ENCODE measurements at places on chromosomes 11 and 22.
A peak's percentile ranks its signal among the peaks of the same experiment; 100 is the strongest.

DNA sequence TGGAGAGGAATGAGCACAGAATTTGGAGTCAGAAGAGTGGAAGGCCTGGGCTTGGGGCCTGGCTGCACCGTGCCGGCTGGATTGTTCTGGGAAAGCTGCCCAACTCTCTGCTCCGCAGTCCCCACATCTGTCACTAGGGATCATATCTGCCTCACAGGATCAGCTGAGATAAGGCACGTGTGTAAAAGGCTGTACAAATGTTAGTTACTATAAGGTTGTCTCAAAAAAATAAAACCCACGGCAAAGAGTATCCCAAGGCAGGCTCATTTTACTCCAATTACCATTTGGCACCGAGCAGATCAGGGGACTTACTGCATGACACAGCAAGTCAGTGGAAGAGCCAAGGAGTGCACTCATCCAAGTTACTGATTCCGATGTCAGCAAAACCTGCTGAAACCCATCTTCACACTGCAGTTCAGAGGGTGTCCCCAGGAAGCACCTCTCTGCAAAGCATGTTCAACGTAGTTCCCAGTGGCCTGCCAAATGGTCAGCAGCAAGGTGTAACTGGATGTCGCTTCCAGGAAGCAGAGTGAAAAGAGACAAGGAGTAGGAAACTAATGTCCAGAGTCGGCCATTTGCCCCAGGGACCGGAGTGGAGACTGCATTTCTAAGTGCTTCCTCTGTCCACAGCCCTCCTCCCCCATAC, 18.1 kb upstream of the MRTFA start:
- DNase-seq, result peak; percentile 65

- no peak for DNase-seq
These were observed 1075.0 kb downstream of the BRD1 start for GRCh38 chr22:48752451-48753380.

DNA sequence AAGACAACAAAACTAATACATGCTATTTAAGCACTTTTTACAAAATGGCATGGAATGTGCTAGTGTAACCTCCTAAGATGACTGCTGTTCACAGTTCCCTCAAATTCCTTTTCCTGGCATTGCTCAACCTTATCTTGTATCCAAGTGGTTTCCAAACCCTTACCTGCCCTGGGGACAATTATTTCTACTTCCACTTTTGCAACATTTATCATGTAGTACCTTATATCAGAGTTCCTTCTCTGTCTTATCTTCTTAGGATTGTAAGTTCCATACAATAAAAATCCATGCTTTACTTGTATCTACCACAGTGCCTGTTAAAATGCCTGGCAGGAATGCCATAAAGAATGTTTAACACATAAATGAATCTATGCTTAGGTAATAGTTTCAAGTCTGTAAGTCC, 109.2 kb upstream of the MTMR2 start:
- DNase-seq, result no peak

DNA sequence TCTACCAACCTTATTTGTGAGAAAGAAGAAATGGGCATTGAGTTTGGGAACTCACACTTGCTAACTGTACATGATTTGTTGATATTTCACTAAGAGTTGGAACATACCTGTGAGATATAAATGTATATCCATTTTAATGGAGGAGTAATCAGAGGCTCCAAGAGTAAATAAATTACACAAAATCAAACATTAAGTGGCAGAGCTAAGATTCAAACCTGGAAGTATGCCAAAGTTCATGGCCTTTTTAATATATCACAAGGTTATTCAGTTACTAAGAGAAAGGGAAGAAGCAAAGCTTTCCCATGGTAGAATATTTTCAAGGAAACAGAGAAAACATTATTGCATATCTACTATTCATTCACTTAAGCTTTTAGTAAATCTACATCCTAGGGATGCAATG, 1641.1 kb downstream of the FAM181B start:
- no peak for DNase-seq

DNA sequence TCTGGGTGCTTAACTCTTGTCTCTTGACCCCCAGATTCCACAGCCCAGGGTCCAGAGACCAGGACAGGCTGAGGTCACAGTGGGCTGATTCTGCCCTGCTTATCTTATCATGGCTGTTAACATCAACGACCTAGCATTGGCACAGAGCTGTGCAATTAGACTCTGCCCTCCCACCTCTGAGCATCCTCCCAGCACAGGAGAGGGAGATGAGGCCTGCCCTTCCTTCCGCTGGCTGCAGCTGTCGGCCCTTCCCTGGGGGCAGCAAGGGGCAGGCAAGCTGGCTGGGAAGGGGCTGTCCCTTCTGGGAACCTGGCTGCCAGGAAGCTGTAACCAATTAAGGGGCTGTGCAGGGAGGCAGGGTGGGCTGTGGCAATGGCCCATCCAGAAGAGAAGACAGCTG, 22.5 kb downstream of the LRRC10B start:
- DNase-seq, result no peak

GRCh38 chr11:26227301-26227746, 104.6 kb upstream of the ANO3 start:
- DNase-seq, result peak; percentile 72

- peak; percentile 96 for DNase-seq
These were observed 15.9 kb downstream of the PRSS23 start for GRCh38 chr11:86816251-86816726.

GRCh38 chr11:37322333-37323194, 724.5 kb upstream of the RAG2 start:
- no peak for DNase-seq

- DNase-seq, result no peak
These were observed 40.7 kb downstream of the JHY start for GRCh38 chr11:122923302-122923701.

DNA sequence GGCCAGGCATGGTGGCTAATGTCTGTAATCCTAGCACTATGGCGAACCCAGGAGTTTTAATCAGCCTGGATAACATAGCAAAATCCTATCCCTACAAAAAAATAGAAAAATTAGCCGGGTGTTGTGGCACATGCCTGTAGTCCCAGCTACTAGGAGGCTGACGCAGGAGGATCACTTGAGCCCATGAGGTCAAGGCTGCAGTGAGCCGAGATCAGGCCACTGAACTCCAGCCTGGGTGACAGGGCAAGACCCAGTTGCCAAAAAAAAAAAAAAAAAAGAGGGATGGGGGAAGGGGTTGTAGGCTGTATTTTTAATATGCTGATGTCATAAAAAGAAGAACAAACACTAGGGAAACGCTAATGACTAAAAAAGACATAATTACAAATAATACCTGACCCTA, 12.1 kb downstream of the DDX6 start:
- DNase-seq, result no peak

DNA sequence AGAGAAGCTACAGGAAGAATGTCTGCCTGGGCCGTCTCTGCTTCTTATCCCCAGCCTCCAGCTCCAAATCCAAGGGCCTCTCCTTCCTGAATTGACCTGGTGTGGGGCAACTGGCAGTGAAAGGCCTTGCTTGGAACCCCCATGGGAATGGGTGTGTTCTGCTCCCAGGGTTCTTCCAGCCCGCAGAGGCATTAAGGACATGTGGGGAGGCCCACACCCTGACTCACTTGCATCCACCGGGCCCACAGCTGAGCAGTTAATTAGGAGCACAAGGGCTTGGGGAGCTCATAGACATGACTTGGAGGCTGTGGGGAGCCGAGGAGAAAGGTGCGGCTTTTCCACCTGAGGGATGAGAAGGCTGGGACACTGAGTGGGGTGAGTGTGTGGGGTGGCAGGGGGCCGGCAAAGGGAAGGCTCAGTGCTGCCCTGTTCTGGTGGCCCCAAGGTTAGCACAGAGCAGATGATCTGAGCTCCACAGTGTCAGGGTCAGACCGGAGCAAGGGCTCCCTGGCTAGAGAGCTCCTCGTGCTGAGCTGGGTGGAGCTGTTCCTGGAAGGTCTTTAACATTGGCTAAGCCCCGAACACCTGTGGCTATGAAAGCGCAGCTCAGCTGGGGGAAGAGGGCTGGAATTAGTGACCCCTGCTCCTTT, 64.5 kb upstream of the NECTIN1 start:
- DNase-seq, result peak; percentile 89

DNA sequence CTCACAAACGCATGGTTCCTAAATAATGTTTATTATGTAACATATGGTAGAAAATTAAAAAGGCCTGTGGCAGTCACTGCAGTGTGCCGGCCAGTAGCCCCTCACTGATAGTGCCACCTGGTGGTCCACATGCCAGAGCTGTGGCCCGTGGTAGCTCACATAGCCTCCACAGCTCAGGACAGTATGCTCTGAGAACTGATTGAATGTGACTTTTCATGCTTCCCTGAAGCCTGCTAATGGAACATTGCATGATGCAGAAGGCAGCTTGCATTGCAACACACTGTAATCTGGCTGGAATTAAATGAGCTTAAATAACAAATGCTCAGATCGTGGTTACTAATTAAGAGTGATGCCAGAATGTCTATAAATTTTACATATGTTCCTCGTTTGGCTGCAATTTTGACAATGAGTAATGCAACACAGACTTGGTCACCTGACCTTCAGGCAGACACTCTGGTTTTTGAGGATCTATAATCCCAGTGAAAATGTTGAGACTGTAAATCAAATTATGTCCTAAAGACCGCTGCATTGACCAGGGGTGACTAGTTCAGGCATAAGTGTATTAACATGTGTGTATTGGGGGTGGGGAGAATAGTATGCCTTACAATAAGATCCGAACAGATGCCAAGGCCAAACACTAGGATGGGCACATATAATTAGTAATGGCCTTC, 566.4 kb downstream of the METTL15 start:
- peak; percentile 54 for DNase-seq

GRCh38 chr11:65078151-65078550, 5.7 kb downstream of the CDCA5 start:
- DNase-seq, result peak; percentile 5

GRCh38 chr11:129637983-129638776, 177.5 kb upstream of the TMEM45B start:
- DNase-seq, result peak; percentile 24

- DNase-seq, result no peak
These were observed 46.8 kb downstream of the PKNOX2 start for GRCh38 chr11:125211191-125211947.

- DNase-seq, result peak; percentile 8
These were observed 13.8 kb upstream of the PICK1 start for GRCh38 chr22:38043151-38044039.

DNA sequence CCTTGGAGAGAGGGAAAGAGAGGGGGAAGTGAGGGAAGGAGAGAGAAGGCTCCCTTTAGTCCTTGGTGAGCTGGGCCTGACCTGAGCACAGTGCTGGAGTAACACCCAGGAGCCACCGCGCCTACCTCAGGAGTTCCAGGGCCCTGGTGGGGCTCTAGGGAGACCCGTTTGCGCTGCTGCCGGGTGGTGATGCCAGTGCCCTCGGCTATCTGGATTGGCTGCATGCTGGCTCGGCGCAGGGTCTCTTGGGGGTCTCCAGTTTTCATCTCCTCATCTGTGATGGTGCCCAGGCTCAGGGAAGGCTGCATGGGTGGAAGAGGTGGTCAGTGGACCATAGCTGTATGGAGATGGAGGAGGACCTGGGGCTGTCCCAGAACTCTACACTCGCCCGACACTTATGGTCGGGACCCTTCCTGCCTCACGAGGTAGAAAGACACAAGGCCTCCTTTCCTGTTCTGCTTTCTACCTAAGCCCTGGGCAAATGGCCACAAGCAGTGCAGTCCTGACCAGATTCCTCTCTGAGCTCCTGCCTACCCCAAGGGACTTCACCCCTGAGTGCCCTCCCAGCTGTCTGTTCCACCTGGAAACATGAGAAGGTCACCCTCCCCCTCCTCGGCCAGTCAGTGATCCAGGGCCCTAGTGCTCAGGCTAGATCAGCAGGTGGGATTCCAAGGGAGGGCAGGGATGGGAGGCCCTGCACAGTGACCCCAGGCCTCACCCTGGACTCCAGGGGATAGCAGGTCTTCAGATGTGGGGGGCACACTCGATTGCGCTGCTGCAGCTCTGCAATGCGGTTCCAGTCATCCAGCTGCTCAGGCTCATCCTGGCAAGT, 6.0 kb downstream of the IL18BP start:
- no peak for DNase-seq

GRCh38 chr11:119903389-119903788, 174.4 kb upstream of the NECTIN1 start:
- no peak for DNase-seq

DNA sequence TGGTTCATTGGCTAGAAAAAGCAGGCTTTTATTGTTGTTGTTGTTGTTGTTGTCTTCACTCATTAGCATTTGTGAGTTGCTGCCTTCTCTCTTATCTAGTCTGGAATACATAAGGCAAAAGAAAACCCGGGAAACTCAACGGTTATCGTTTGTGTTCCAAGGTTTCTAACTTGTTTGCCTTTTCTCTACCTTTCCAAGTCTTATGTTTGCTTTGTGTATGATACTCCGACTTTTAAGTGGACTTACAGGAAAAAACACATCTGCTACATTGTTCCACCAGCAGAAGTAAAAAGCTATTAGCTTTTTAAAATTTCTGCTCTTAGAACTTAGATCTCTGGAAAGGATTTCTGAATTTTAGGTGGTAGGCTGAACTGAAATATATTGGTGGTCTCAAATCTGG, 27.0 kb upstream of the HIKESHI start:
- DNase-seq, result no peak
